ENCODE measurements at places on chromosomes 16 and 17.
A peak's percentile ranks its signal among the peaks of the same experiment; 100 is the strongest.

DNA sequence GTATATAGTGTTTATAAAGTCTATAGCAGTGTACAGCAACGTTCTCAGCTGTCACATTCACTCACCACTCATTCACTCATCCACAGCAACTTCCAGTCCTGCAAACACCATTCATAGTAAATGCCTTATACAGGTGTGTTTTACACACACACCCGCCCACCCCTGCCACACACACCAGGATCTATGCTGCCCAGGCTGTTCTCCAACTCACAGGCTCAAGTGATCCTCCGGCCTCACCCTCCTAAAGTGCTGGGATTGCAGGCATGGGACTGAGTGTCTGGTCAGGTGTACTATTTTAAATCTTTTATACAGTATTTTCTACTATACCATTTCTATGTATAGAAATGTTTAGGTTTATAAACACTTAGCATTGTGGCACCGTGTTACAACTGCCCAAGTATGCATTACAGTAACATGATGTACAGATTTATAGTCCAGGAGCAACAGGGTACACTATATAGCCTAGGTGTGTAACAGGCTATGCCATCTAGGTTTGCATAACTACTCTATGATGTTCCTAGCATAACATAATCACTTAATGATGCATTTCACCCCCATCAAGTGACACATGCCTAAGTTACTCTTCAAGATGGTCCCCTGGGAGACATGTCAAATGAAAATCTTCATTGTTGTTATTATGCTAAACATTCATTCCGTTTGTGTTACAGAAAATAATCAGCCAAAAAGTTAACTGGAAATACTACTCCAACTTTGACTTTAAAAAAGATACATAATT lies 42.5 kb downstream of the CREBBP start:
- no peak for DNase-seq

- no peak for DNase-seq
These were observed 15.0 kb downstream of the CENPX start for GRCh38 chr17:82007495-82008257.

DNA sequence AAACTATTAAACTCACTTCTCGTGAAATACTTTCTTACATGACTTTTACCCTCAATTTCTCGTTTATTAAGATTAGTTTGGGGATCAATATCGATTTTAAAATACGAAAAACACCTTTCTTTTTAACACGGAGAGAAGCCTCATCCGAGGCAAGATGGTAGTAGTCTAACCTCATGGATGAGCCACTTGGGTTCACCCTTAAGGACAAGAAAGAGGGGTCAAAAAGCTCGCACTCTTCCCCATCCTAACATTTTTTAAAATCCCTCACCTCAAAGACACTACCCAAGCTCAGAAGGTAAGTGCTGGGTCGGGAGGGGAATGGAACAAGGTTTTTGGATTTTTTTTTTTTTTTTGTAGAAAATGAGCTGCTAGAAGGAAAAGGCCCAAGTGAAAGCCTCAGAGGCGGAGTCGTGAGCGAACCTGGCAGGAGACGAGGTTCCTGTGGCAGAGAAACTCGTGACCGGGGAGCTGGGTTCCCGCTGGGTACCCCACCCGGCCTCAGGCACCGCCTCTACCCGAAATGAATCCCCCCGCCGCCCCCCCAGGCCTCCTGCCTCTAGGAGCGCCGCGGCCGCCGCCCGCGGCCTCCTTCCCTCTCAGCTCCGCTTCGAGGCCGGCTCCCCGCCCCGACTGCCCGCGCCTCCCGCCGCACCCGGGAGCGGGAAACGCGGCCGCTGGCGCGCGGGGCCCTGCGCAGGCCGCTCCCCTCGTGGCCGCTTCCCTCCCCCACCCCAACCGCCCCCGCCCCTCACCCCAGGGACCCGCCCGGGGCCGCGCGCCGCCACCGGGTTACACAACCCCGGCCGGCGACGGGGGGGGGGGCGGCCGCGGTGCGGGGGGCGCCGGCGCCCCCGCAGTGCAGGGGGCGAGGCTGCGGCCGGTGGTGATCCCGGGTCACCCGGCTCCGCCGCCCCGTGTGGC lies 1.6 kb downstream of the NUFIP2 start:
- DNase-seq = peak; percentile 23

DNA sequence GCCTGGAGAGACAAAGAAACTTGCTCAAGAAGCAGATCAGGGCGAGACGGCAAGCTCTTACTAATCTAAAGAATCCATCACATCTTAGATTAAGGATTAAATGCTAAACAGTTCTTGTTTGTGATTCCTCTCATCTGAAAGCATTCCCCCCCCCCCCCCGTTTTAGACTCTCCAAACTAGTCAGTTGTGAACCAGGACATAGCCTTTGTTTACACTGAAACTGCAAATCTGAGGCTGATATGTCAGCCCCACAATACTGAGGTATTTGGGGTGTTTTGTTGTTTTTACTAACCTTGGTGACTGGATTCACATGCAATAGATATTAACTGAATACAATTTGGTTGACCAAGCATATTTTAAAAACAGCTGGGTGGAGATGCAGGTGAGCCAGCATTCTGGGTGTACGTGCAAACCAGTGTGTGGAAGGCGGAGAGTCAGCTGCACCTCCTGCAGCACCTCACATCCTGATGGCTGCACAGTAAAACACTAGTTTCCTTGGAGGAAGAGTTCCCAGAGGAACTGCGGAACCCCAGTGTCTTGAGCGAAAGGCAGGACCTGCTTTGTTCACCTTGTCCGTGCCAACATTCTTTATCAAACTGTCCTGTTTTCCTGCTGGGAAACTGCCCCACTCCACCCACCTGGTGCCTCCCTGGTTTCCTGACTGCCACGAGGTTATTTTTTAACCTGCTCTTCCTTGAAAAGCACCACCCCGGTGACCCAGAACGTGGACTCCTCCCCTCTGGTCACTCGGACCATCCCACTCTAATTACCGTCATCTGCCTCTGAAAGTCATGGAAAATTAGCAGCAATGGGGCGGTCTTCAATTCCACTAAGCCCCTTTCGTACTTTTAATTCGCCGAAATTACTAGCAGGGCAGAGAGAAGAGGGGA lies 1.2 kb upstream of the YPEL2 start:
- DNase-seq = no peak

DNA sequence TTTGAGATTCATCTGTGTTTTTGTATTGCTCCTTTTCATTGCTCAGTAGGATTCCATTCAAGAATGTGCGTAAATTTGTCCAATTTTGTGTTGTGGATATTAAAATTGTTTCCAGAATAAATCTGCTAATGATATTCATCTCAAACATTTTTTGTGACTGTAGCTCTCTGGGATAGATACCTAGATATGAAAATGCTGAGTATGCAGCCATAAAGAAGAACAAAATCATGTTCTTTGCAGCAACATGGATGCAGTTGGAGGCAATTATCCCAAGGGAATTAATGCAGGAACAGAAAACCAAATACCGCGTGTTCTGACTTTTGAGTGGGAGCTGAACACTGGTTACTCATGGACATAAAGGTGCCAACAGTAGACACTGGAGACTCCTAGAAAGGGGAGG lies 40.2 kb upstream of the ATF7IP2 start:
- no peak for DNase-seq

Data from activated T-helper 1 cell treated with anti-CD3 and anti-CD28 coated beads, Interleukin-2, amount 50 U/mL, for 16 hours (primary cell).